Bronchial smooth muscle cell (primary cell): ENCODE measurements at places on chromosomes 7 and 10. TPM values are rescaled to one million over a fixed set of nuclear protein-coding genes. Genes with fewer than 3 reads are reported as not detected.

The ATP5F1C gene
- total RNA-seq, result 137 and 234 TPM in 2 replicates

The ZNF479 gene
- not detected in 2 replicates for total RNA-seq

The FAM237B gene
- not detected in 2 replicates for total RNA-seq

The EIF5AL1 gene
- total RNA-seq, result 0.09 and 0.32 TPM in 2 replicates

The VWA2 gene
- total RNA-seq, result 0.86 and 0.95 TPM in 2 replicates

The ZNF248 gene
- 7.5 and 8.8 TPM in 2 replicates for total RNA-seq

The ACSM6 gene
- total RNA-seq, result not detected in 2 replicates

The RASSF4 gene
- total RNA-seq, result 8.2 and 10.2 TPM in 2 replicates

The CALHM3 gene
- total RNA-seq, result not detected in 2 replicates

The WAPL gene
- 42.0 and 42.1 TPM in 2 replicates for total RNA-seq

The MYL10 gene
- total RNA-seq, result not detected in 2 replicates

The LOXL4 gene
- total RNA-seq, result 9.9 and 13.3 TPM in 2 replicates

The NEUROG3 gene
- total RNA-seq, result not detected in 2 replicates

The CUBN gene
- total RNA-seq, result 1.9 and 2.2 TPM in 2 replicates

The HMX3 gene
- total RNA-seq, result 0.16 TPM in 1 of 2 replicates, not detected in the other

The CACNB2 gene
- 1.2 and 1.3 TPM in 2 replicates for total RNA-seq

The GIMAP5 gene
- total RNA-seq, result not detected in 2 replicates

The CNPY1 gene
- total RNA-seq, result not detected in 2 replicates

The COL26A1 gene
- not detected in 2 replicates for total RNA-seq

The HOXA7 gene
- total RNA-seq, result under 0.01 TPM in 1 of 2 replicates, not detected in the other

The FAM131B gene
- total RNA-seq, result 4.6 and 8.2 TPM in 2 replicates

The PPA1 gene
- total RNA-seq, result 221 and 248 TPM in 2 replicates

The OIT3 gene
- total RNA-seq, result 0.26 and 0.32 TPM in 2 replicates

The PPP1R3A gene
- under 0.01 TPM in 1 of 2 replicates, not detected in the other for total RNA-seq

The LRRC4 gene
- total RNA-seq, result 0.32 and 1.9 TPM in 2 replicates

The CHN2 gene
- total RNA-seq, result 0.09 and 0.32 TPM in 2 replicates

The ZNF503 gene
- total RNA-seq, result 6.7 and 16.4 TPM in 2 replicates

The MLXIPL gene
- total RNA-seq, result 0.09 and 0.16 TPM in 2 replicates

The SYT15B gene
- not detected in 2 replicates for total RNA-seq

The TRIM73 gene
- total RNA-seq, result 0.94 and 1.1 TPM in 2 replicates

The PAPOLB gene
- total RNA-seq, result under 0.01 TPM in 2 replicates

The ZFYVE27 gene
- total RNA-seq, result 14.3 and 15.0 TPM in 2 replicates
